ENCODE measurements at places on chromosomes 5 and 9.

DNA sequence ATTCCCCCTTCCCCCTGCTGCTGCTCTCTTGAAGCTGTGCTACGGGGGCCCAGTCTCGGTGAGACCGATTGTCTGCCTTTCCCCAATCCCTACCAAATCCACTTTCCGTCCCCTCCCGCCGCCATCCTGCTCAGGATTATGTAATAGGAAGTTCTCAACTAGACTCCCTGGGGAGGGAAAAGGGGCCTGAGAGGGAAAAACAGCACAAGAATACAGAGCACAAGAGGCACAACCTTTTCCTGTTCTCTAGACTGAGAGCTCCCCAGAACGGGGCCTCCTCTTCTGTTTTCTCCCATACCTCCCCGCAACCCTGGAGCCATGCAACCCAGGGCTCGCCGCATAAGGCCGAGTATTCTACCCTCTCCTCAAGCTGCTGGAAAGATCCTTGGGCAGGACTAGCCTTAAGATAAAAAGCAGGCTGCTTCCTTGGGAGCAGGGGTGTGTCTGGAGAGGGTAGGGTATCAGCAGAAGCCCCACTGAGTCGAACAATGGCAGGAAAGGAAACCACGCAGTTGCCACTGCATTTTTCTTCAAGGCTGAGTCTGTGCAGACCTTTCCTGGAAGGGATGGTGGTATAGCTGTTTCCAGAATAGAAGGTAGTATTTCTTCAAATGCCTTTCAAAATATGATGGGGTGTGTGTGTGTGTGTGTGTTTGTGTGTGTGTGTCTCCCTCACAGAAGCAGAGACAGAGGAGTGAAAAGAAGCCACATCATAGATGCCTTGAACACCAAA lies 12.9 kb downstream of the MYORG start:
- DNase-seq: no peak

GRCh38 chr9:123561046-123561445 lies 205.0 kb downstream of the CRB2 start:
- no peak for DNase-seq

GRCh38 chr5:102231693-102232619 lies 64.1 kb downstream of the SLCO4C1 start:
- DNase-seq: no peak

- DNase-seq: no peak
Measured at GRCh38 chr9:76756268-76756640, 8.0 kb upstream of the PCA3 start.

DNA sequence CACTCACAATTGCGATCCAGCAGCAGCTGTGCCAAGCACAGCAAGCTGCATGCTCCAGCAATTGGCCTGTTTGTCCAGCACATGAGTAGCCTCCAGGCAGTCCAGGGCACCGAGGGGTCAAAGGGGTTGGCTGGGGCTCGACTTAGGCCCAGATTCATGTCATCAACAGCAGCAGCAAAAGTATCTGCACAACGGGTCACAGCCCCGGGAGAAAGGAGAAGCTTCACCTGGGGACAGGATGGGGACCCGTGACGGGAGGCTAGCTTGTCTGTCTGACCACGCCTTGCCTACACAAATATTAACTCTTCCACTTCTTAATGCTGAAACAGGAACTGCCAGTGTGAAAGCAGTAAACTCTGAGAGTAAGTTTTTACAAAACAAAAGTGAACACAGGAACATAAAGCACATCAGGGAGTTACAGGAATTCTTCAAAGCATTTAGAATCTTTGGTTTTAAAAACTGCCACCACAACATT lies 191.2 kb downstream of the PIK3R1 start:
- DNase-seq: no peak

GRCh38 chr9:85742597-85742936 lies 813 bp upstream of the AGTPBP1 start:
- DNase-seq: no peak

GRCh38 chr5:39816866-39817265 lies 392.1 kb upstream of the DAB2 start:
- no peak for DNase-seq

GRCh38 chr5:90311401-90311800 lies 98.2 kb downstream of the CETN3 start:
- no peak for DNase-seq

DNA sequence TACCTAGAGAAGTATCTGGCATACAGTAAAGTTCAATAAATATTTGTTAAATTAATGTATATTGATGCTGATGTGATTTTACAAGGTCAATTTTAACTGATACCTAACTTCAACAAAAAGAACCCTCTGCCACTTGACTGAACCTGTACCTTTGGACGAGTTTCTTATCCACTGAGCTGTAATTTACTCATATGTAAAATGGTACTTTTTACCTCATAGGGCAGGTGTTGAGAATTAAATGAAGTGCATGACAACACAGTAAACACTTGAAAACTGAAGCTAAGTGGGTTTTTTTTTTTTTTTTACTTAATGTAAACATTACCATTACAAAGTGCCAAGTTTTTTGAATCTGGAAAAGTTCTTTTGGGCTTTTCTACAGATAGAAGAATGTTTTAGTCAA lies 15.4 kb downstream of the NIPSNAP3B start:
- no peak for DNase-seq

DNA sequence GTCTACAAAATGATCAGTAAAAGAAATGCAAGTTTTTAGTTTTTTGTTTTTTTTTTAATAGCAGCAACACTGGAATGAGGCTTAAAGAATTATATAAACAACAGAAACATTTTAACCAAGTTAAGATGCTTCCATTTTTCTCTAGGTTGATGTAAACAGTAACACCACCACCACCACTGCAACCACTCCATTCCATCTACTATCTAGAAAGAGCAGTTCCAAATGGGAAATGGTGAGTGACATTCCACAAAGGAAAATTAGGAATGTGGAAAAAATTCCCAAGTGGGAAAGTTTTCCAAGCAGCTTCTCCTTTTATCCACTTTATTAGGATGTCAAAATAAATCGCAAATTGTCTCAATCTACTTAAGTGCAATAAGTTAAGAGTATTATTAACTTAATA lies 32.6 kb downstream of the SLC38A9 start:
- DNase-seq: no peak

GRCh38 chr5:135568923-135569360 lies 9.8 kb downstream of the CXCL14 start:
- no peak for DNase-seq

- DNase-seq: no peak
Measured at GRCh38 chr5:7540736-7541485, 145.0 kb downstream of the ADCY2 start.

GRCh38 chr5:139828207-139828895 lies 32.7 kb downstream of the PSD2 start:
- DNase-seq: no peak

- no peak for DNase-seq
Measured at GRCh38 chr5:99955962-99956361, 579.2 kb upstream of the FAM174A start.

DNA sequence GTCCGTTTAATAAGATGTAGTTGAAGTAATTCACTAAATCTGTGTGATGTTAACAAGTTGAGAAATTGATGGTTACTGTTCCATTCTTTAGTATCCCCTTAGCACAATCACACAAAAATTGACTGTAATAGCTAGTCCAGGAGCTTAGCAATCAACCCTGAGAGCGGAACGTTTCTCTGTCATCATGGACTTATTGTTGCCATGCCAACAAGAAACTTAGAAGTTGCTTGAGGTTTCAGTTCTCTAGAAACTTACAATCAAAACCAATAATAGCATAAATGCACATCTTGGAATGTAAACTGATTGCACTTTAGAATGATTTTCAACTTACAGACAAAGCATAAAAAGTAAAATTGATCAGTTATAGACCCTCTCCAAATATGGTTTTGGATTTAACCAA lies 125.4 kb upstream of the ANKH start:
- no peak for DNase-seq

- no peak for DNase-seq
Measured at GRCh38 chr5:81751836-81752643, 1.1 kb upstream of the SSBP2 start.

GRCh38 chr5:83162601-83163000 lies 85.3 kb downstream of the XRCC4 start:
- DNase-seq: no peak

DNA sequence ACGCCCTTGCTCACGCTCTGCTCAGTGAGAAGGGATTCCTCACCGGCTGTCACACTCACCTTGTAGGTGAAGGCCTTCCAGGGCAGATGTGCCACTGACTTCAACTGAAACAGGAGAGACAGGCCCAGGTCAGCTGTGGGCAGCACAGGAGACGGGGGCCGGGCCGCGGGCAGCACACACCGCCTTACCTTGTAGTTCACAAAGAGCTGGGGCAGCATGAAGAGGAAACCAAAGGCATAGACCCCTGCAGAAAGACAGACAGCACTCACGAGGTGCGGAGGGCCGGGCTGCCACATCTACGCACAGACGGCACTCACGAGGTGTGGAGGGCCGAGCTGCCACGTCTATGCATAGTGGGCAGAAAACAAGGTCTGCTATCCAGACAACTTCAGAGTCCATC lies 23.3 kb downstream of the CLPTM1L start:
- DNase-seq: no peak

- DNase-seq: no peak
Measured at GRCh38 chr9:127854184-127854806, at the start of gene ENG. TSS of gene ENG (minus strand) at chr9:127854658. CDS start at chr9:127854355, 303 bp downstream.

DNA sequence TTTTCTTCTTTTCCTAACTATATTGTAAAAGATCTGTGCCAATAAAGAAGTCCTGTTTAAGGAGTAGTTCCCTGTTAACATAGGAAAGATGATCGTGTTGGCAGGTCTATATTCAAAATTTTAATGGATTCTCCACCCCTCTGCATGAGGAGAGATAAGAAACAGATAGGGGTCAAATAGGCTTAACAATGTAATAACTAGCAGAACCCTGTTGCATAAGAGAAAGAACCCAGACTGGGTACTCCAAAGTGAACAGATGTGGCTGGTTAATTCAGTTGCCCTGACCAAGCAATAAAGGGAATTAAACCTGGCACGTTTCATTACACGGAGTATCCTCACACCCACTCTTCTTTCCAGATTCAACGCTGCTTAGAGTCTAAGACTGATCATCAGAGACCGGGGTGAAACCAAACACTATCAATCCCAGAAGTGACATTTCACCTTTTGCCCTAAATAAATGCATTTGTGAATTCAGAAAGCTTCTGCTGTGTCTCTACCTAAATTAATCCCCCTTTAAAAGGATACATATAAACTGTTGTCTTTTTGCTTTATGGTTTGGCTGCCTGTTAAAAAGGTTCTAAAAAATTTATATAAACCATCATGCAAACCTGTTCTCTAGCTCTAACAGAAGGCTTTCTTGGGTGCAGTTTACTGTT lies 1276.9 kb upstream of the WWC1 start:
- DNase-seq: no peak

- DNase-seq: no peak
Measured at GRCh38 chr9:9352877-9353481, 1259.8 kb downstream of the PTPRD start.

DNA sequence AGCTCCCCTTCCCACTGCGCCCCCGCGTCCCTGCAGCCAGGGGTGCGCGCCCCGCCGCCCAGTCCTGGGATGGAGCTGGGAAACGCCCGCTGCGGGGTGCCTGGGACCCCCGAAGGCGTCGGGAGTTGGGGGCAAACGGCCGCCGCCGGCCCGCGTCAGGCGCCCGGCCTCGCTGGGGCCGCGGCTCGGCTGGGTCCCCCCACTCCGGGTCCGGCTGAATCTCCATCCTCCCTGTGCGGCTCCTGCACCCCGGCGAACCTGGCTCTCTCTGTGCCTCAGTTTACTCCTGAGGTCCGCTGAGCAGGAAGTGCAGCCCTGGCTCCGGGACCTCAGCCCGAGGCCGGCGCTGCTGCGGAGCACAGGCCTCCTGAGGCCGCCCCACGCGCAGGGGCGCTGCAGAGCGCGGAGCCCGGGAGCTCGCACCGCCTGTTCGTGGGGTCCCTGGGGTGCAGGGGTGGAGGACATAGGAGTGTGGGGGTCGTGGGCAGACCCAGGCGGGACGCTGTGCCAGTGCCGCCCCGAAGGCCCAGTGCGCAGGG lies 13.9 kb upstream of the TMEM250 start:
- DNase-seq: no peak

GRCh38 chr9:91900055-91900796 lies 49.8 kb downstream of the ROR2 start:
- no peak for DNase-seq

GRCh38 chr9:136805207-136805740 lies 2.5 kb upstream of the RABL6 start:
- DNase-seq: no peak

- no peak for DNase-seq
Measured at GRCh38 chr9:35930989-35931388, 21.7 kb downstream of the SPAAR start.

DNA sequence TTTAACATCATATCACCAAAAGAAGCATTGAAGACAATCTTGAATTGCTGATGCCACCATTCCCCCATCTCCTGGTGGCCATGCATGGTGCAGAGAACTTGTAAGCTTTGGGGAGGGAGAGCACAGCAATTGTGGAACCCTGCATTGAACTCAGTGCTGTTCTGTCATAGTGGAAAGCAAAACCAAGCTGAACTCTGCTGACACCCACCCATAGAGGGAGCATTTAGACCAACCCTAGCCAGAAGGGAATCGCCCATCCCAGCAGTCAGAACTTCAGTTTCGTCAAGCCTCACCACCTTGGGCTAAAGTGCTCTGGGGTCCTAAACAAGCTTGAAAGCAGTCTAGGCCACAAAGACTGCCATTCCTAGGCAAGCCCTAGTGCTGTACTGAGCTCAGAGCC lies 37.4 kb upstream of the RUSC2 start:
- DNase-seq: no peak

DNA sequence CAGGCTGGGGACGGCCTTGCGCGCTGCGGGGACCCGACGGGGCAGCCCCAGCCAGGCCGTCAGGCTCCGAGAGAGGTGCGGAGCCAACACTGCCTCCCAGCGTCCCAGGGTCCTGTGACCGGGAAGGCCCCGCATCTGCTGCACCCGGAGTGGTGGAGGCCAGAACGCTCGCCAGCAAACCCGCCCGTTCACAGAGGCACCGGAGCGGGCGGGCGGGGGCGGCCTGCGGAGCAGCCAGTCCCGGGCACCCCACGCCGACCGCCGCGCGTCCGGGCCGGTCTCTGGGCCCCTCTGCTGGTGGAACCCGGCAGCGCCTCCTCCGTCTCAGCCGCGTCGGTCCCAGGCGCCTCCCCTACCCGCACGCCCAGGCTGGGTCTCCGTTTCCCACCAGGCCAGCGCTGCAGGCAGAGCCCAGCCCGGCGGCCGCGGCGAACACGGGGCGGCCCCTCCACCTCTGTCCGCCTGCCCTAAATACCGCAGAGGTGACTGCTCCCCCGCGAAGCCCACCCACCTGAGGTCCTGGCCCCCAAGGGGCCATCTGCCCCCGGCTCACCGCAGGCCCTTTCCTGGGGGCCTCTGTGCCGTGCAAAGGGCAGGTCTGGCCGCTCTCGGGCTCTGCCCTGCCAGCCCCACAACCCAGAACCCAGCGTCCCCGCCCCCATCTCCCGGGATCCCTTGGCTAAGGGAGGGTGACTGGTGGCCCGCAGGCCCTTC lies 15.9 kb downstream of the EXD3 start:
- no peak for DNase-seq

GRCh38 chr5:176570044-176570443 lies 20.9 kb downstream of the CDHR2 start:
- no peak for DNase-seq

GRCh38 chr9:134317400-134317789 lies 8.9 kb upstream of the RXRA start:
- no peak for DNase-seq

All from cortex of kidney (tissue), 1 donor.